ENCODE measurements at places on chromosomes 6 and 20. TPM values are rescaled to one million over a fixed set of nuclear protein-coding genes. Genes with fewer than 3 reads are reported as not detected.

Gene PLA2G7
- total RNA-seq: not detected

Gene PRRT1
- 4.2 TPM for total RNA-seq

GRCh38 chr6:150208611-150209352, 65.9 kb downstream of the PPP1R14C start:
- H3K4me3 ChIP-seq: no peak overlapping the region
- no peak for DNase-seq
- H3K36me3 ChIP-seq: no peaks in the 10 kb centered on the region
- no peaks in the 10 kb centered on the region for H3K27me3 ChIP-seq

- H3K4me3 ChIP-seq: no peak overlapping the region
- H3K4me1 ChIP-seq: no peaks in the 10 kb centered on the region
- H3K36me3 ChIP-seq: no peaks in the 10 kb centered on the region
- no peak for DNase-seq
- no peaks in the 10 kb centered on the region for H3K27me3 ChIP-seq
Measured at GRCh38 chr6:124432620-124433019, 529.6 kb upstream of the RNF217 start.

DNA sequence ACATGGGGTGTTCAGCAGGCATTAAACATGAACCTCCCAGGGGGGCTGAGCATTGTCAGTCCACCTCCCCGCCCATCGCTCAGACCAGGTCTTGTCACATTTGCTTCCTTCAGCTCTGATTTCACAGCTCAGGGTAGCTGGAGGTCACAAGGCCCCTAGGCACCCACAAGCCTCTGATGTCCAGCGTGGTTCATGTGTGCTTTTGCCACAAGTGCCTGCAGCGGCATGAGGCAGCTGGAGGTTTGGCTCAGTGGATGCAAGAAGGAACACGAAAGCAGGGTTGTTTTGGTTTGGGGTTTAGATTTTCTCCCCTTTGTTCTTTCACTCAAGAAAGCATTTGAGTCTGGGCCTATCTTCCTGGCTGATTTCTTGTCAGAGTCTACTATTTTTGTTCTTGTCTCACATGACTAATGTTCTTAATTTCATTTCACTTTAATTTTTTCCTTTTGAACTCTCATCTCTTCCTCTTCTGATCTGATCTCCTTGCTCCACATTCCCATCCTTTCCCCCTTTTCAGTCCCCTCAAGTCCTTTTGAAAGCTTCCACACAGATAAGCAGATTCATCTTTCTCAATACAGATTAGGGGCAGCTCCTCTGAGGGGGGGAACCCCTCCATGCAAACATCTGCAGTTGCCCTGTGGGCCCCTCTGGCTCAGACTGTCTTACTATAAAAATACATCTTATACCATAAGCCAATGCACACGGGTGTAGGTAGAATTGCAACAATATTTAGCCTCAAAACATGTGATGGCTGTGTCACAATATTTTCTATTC, 68.1 kb upstream of the CEP85L start:
- no peak overlapping the region for H3K4me3 ChIP-seq
- no peaks in the 10 kb centered on the region for H3K36me3 ChIP-seq
- no peak overlapping the region for H3K27ac ChIP-seq
- no peaks in the 10 kb centered on the region for H3K27me3 ChIP-seq

- H3K36me3 ChIP-seq: no peaks in the 10 kb centered on the region
- no peak for DNase-seq
- H3K4me1 ChIP-seq: no peaks in the 10 kb centered on the region
Measured at GRCh38 chr20:4546786-4547185, 174.9 kb upstream of the PRND start.

GRCh38 chr20:44224637-44225036, 14.1 kb upstream of the OSER1 start:
- no peak overlapping the region for H3K27ac ChIP-seq
- no peaks in the 10 kb centered on the region for H3K27me3 ChIP-seq
- no peak overlapping the region for H3K4me3 ChIP-seq
- H3K4me1 ChIP-seq: no peaks in the 10 kb centered on the region
- no peak for DNase-seq
